ENCODE measurements at places on chromosomes 6 and 20.

DNA sequence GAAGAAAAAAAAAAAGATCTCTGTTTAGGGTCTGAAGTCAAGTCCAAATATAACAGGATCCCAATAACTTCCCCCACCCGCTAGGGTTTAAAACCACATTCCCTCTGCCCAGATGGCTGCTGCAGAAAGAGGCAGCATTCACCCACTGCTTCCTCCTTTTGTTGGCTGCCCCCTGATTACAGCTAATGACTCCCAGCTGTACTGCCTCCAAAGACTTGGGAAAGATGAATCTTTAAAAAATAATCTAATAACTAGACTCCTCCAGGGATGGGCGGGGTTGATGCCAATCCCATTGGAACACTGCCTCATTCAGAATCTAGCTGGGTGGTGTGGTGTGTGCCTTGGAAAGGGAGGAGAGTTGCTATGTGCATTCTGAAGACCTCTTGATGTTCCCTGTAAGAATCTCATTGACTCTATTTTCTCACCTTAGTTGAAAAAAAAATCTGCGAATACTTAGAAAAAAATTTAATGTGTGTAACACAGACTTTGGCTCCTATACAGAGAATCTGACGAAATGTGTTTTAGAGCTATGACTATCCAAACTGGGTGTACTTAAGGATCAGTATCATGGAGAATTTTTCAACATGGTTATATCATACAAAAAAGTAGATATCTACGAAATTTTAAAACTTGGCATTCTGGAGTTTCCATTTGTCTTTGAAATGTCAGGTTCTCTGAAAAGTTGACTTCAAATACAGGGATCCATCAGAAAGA, 174.0 kb downstream of the RNF144B start:
- no peak for DNase-seq

- no peak for DNase-seq
Measured at GRCh38 chr6:150189122-150189521, 46.3 kb downstream of the PPP1R14C start.

DNA sequence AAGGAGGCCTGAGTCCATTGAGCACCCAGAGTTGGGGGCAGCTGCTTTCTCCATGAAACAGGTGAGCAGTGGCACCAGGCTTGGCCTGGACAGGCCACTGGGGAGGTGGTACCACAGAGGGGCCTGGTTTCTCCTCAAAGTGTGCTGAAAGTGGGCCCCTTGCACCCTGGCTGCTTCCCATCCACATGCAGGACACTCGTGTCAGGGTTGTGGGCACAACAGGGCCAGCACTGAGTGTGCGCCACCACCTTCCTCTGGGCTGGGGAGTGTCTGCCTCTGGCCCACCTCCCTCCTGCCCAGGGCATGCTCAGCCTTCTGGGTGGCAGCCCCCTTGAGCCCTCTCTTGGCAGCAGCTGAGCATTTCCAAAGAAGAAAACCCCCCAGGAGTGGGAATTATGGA, 5.2 kb upstream of the SLC22A1 start:
- DNase-seq = no peak

GRCh38 chr6:89197141-89197540, 20.0 kb downstream of the GABRR1 start:
- no peak for DNase-seq

DNA sequence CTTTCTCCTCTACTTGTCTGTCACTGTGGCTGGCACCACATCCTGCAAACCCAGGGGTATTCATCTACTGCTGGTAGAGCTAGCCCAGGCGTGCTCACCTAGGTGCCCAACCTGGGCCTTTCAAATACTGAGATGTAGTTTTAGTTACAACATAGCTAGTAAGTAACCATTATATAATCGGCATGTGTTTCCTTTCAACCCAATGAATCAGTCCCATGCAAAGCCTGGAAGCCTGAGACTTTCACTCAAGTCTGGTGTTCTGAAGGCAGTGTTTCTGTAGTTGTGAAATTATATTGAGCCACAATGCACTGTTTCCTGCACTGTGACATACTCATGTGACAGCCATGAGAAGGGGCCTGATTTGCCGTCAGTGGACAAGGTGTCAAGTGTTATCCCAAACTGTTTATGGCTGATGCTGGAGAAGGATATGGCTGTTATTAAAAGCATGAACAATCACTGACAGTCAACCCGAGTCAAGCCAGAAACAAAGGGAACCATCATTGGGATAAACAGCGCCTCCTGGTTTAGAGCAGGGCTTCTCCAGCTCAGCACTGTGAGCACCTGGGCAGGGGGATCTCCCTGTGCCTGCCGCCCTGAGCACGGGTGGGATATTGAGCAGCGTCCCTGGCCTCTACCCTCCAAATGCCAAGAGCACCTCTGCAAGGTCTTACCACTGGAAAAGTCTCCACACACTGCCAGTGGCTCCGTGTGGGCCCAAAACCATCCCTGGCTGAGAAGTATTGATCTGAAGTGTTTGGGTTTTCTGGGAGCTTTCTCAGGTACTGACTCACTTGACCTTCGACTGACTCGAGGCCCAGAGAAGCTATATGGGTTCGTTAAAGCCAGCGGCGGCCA, 1.6 kb downstream of the PSMA7 start:
- no peak for DNase-seq
